Stimulated activated CD8-positive, alpha-beta memory T cell treated with anti-CD3 and anti-CD28 coated beads, Interleukin-7, amount 100 ng/mL, for 1 hour (primary cell): ENCODE measurements at places on chromosomes 11 and 22.

DNA sequence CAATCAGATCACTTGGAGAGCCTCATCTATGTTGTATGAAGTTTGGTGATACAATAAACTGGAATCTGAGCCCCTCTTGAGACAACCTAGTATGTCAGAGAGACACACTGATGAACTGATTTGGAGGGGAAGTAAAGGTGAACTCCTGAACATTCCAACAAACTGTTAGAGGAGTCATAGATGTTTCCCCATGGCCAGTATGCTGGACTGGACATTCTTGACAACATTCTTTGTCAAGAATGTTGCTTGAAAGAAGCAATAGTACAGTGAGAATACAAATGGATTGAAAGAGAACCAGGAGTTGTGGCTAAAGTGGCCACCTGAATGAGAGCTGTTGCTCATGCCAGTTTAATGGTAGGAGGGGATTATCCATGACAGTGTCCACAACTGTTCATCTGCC lies 588.1 kb downstream of the NELL1 start:
- no peak for DNase-seq

GRCh38 chr22:35477911-35478582 lies 62.6 kb upstream of the RASD2 start:
- DNase-seq, result no peak

DNA sequence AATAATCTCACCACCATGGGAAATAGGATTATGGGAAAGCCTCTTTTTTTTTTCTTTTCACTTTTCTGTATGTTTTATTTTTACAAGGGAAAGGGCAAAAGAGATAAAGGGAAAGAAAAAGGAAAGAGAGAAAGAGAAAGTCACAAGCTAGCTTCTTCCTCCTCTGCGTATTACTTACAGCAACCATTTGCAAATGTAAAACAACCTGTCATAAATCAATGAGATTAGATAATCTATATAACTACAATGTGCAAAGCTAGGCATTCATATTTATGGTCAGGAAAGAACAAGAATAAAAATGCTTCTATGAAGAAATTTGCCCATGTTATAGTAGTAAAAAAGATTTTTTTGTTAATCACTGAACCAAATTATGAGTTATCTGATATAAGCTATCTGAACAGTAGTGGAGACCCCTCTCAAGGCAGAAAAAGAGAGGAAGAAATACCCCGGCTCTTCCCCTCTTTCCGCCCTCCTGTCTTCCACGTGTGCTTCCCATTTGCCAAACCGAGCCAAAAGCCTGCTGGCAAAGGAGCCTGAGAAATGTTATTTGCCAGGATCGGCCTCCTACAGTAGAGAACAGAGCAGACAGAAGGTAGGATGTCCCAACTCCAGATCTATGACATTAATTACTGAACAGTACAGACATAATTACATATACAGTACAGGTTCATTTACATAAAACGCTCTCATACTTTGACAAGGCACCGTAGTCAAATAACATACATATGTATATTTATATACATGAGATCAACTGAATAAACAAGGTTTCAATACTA lies 50.2 kb downstream of the ARHGAP32 start:
- DNase-seq, result no peak

DNA sequence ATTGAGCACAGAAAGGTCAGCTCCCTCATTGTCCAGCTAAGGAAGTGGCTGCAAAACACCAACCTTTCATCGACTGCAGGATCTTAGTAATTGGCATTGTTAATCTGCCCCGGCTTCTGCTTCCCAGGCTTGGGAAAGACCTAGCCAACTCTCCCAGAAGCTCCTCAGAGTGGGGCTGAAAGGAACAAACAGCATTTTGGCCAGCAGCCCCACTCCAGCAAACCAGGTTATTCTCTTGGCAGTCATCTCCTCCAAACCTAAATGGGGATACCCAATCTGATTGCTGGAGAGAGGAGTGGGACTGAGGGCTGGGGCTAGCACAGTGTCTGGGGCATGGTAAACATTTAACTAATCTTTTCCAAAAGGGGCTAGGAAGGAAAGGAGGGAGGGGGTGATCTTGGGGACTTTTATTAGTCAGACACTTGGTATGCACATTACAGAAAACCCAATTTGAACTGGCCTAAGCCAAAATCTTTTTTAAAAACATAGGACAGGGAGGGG lies 294.4 kb downstream of the MN1 start:
- DNase-seq, result no peak
